ENCODE measurements at places on chromosomes 12 and 14. TPM values are rescaled to one million over a fixed set of nuclear protein-coding genes. Genes with fewer than 3 reads are reported as not detected.

APAF1 gene
- total RNA-seq, result 14.8 TPM

TCL1B gene
- total RNA-seq, result not detected

OR6C3 gene
- not detected for total RNA-seq

SLC38A6 gene
- 20.2 TPM for total RNA-seq

DCAF4 gene
- 25.3 TPM for total RNA-seq

All from A549 treated with GW870086 at 1 μM for 4 hours (cell line).